ENCODE measurements at places on chromosomes 5 and 9.

GRCh38 chr9:5041390-5042115 is 56.5 kb downstream of the JAK2 start:
- no peak for DNase-seq

- no peak for DNase-seq
Measured at GRCh38 chr5:53063791-53064190, 45.8 kb downstream of the MOCS2 start.

DNA sequence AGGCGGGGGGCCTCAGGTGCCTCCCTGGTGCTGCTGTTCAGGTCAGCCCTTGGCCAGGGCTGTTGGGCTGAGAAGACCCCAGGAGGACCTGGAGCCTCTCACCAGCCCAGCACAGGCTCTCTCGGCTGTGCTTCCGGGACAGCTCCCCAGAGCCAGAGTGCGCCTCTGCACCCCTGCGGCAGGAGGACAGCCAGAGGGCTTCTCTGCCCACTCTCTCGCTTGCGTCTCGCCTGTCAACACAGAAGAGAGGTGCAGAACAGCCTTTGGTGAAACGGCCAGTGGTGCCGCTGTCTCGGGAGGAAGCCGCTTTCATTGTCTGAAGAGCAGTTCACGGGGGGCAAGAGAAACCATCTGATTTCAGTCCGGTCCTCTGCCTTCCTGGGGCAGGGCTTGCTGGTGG is 3.8 kb upstream of the NACC2 start:
- no peak for DNase-seq

DNA sequence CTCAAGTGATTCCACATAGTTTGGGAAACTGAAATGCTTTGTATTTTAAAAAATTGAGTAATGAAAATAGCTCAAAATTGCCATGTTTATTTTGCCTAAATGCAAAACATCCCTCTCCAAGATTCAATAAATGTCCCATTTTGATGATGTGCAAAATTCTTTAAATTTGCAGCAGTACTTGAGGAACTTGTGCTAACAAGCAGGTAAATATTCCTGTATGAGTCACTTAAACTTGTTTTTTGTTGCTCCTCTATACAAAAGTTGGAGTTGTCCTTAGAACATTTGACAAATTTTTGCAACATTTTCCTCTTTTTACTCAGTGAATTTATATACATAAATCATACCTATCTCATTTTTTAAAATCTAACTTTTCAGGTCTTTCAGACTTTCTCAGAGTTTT is 280.2 kb downstream of the CDH12 start:
- DNase-seq: no peak

- no peak for DNase-seq
Measured at GRCh38 chr5:173493846-173494245, 122.6 kb downstream of the BOD1 start.

DNA sequence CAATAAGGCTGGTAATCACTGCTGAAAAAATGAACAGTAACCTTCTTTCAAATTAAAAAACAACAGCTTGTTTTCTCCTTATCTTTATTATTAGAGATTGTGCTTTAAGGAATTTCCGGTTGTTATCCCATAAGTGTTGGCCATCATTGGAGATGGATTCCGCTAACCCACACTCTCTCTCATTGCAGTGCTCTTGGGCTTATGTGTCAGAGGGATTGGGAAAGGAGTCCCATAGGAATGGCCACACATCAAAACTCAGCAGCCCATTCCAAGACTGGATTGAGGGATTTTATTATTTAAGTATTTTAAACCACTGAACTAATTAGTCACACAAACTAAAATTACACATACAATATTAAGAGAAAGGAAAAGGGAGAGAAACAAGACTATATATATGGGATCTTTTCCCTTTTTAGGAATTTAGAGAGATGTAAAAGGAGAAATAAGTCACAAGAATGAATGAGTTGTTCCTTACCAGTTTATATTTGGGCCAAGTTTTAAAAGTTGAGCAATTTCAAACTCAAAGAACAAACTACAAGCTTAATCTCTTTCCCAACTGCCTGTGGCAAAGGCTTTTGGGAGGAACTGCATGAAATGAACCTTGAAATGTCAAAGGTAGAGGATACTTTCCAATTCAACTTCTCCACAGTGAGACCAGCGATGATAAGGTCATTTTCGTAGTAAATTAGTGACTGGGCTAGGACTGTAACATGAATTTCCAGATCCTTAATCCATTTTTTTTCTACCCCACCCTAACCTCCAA is 2.4 kb downstream of the SPINK6 start:
- no peak for DNase-seq

- DNase-seq: no peak
Measured at GRCh38 chr5:77029376-77029885, 773 bp upstream of the AGGF1 start.

DNA sequence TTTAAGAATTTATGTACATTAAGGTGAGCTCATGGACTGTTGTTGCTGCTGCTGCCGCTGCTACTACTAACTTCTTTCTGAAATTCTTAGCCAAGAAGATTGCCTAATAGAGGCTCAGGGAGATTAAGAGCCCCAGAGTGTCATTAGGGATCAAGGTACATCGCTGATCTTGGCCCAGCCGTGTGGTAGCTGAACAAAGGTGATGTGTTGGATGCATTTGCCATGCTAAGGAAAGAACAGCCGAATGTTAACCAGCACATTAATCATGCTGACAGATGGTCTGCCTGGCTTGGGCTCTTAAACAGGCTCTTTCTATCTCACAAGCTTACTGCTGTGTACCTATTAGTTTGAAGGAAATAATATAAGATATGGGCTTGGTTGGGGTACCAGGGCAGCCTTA is 137.1 kb downstream of the KCTD16 start:
- no peak for DNase-seq

DNA sequence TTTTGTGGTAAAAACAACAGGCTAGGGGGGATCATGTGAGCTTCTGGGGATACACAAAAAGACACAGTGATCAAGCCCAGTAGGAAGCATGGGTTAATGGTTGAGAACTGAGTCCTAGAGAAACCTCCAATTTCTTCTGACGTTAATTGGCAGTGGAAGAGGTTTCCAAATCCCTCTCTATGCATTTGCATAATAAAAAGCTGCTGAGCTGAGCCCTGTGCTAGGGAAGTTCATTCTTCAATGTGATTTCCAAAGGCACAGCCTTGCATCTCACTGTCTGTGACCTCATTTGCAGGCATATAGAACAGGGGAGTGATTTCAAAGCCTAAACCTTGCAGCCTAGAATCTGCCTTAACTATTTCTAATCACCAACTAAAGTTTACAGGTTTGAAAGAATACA is 812 bp downstream of the DNAH5 start:
- no peak for DNase-seq

DNA sequence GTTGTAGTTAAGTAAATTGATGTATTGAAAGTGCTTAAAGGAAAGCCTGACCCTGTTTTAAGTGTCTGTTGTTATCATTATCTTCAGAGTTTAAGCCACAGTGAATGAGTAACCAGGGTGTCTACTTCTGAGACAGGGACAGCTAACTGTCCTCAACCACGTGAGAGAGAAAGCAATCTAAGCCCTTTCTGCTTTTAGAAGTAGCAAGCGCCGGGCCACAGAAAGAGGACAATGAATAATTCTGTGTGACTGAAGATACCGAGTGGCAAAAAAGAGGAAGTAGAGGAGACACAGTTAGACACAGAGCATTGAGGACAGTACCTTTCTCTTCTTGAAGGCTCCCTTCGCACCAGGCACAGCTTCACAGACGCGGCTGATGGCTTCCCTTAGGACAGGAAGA is 86.3 kb downstream of the S1PR3 start:
- no peak for DNase-seq

DNA sequence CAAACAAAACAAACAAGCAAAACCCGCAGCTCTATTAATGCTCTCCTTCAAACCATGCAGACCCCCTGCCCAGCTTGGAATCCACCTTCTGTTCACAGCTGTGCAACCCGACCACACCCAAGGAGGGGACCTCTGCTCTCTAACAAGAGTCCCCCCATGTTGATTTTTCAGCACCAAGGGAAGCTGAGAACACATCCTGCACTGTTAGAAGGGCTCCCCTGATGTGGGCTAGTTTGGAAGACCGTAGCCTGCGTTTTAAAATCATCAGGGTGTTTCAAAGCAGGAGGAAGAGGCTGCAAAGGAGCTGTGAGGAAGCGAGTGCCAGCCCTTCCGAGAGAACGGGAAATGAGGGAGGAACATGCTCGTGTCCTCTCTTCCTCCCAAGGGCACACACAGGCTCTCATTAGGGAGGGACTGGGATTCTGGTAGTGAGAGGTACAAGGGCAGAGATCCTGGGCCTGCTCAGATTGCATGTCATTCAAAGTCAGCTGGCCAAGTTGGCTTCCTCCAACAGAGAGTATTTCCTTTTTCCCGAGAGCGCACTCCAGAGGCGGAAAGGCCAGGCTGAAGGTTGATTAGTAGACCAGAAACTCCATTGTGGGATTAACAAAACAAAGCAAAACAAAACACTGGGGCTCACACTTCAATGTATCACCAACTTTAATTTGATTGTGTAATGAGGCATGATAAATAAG is 185.9 kb downstream of the SEMA6A start:
- DNase-seq: no peak

DNA sequence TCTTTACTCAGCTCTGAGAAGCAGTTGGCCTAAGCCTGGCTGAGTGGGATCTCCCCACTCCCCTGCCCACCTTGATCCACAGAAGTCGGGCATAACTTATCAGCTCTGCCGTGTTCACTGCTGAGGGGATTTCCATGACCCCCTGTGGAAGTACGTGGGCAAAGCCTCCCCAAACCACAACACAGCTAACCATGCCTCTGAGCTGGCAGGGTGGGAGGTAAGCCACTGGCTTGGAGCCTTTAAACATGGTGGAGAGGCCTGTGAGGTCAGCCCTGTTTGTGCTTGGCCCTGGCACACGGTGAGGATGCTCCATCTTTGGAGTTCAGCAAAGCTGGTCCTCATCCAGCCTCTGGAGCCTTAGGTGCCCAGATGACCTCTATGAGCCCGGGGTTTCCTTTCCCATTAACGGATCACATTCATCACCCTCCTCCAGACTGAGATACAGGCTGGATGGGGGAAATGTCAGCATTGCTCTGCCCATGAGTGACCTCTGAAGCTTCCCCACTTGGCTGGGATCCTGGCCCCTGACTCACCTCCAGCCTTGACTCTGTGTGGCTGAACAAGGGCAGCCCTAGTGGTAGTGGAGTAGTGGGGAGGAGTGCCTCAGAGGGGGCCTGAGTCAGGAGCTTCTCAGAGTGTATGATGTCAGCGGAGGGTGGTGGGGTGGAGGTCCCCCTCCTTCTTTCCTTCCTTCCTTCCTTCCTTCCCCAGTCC is 6.2 kb downstream of the PDLIM4 start:
- DNase-seq: no peak

DNA sequence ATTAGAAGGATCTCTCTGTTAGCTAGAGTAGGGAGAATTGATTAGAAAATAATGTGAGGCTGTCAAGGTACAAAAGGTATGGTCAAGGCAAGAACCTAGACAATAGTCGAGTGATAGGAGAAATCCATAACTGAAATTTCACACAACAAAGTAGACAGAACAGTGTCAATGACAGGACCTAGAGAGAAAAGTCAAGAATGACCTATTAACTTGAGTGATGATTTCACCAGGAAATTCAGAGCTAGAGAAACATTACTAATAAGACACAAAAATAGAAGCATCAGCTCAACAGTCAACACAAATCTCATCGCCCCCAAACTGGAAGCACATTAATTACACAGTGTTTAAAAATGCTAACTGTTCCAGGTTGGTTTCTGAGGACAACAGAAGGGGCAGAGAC is 532.4 kb downstream of the CDH10 start:
- DNase-seq: no peak

GRCh38 chr5:164504141-164504772 is 998.8 kb downstream of the MAT2B start:
- no peak for DNase-seq

GRCh38 chr5:120014535-120014934 is 385.2 kb downstream of the FAM170A start:
- no peak for DNase-seq

- no peak for DNase-seq
Measured at GRCh38 chr9:17484906-17485305, 94.0 kb upstream of the SH3GL2 start.
